ENCODE measurements at places on chromosomes 3 and 15.
A peak's percentile ranks its signal among the peaks of the same experiment; 100 is the strongest.

GRCh38 chr15:59997070-59997701 is 6.9 kb upstream of the FOXB1 start:
- no peak for DNase-seq

- peak; percentile 67 for DNase-seq
Measured at GRCh38 chr15:62066663-62067447, at the start of gene C2CD4A. C2CD4A (plus strand) TSS chr15:62066977; CDS start chr15:62067614, 637 bp downstream.

DNA sequence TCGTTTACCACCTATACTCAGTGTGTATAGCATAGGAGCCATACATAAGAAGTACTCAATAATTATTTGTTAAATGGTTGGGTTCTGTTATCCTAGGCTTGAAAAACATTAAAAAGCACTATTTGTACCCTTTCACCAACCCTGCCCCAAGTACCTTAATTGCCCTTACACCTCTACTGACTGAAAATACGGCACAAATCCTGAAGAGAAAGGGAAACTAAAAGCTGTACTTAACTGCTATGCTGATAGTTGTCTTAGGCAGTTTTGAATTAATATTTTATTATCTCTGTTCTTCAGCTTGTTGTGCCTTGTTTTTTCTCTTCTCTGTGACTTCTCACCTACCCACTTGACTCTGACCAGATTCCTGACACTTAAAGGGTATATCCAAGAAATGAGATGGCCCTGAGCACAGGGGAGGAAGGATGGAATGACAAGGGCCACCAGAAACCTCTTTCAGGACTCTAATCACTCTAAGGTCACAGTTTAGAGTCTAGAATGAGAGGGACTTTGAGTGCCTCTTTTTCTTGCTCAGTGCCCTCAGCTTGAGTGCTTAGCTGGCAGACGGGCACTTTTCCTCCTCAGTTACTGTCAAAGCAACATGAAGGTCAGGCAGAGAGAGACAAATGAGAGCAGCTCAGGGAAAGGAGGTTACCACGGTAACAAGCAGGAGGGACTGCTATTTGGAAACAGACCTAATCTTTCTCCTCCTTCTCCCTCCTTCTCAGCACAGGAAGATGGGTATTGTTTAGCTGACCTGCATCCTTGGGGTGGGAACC is 136.5 kb downstream of the ZNF609 start:
- no peak for DNase-seq

- no peak for DNase-seq
Measured at GRCh38 chr3:165883863-165884478, 46.7 kb upstream of the BCHE start.

GRCh38 chr3:145006271-145006670 is 1034.6 kb downstream of the DIPK2A start:
- no peak for DNase-seq

- DNase-seq, result no peak
Measured at GRCh38 chr3:114903213-114903612, 243.9 kb downstream of the ZBTB20 start.

DNA sequence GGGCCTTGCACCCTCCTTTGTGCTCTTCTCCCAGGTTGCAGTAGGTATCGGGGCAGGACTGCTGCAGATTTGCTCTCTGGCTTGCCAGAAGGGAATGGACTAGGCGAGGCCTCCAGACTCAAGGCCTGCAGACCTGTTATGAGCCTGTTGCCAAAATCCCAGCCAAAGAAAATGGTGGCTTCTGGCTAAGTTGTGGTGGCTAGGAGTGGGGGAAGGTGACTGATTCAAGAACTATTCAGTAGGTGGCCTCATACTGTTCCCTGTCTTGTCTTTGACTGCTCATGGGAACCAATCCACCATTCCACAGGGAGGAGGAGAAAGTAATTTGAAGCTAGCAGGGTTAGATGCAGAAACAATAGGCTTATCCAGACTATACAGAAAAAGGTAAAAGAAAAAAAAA is 380.4 kb upstream of the PROK2 start:
- DNase-seq, result no peak

DNA sequence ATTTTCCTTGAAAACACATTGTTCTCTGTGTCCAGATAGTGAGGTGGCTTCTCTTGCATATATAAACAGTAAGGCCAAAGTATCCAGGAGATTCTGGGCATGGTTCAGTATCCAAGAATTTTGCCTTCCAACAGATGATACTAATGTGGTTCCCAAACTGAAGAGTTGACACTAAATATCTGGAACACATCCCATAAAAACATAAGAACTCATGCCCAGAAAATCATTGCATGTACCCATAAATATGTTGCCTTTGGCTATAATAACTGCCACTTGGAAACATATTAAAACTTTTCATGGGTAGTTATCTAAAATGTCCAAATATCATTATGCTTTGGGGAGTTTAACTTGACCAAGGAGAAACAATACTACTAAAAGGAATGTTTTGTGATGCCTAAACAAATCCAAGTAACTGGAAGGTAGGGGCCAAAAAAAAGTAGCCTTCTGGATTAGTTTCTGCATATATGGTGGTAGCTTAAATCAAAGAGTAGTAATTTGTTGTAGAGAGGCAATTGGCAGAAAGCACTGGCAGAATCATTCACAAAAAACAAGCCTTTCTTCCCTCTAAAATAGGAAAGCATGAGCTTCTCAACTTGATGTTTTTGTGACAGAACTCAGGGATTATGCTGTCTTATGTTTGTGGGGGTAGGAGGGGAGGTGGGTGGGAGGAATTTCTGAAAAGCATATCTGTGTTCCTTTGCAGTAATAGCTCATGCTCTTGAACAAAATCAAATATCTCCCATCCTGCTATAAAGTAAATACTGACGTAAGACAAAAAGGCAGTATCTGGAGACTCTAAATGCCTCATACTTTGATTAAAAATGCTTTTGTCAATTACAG is 753.9 kb downstream of the TUSC7 start:
- DNase-seq, result no peak
